ENCODE measurements at places on chromosomes 6 and 20.
A peak's percentile ranks its signal among the peaks of the same experiment; 100 is the strongest.

DNA sequence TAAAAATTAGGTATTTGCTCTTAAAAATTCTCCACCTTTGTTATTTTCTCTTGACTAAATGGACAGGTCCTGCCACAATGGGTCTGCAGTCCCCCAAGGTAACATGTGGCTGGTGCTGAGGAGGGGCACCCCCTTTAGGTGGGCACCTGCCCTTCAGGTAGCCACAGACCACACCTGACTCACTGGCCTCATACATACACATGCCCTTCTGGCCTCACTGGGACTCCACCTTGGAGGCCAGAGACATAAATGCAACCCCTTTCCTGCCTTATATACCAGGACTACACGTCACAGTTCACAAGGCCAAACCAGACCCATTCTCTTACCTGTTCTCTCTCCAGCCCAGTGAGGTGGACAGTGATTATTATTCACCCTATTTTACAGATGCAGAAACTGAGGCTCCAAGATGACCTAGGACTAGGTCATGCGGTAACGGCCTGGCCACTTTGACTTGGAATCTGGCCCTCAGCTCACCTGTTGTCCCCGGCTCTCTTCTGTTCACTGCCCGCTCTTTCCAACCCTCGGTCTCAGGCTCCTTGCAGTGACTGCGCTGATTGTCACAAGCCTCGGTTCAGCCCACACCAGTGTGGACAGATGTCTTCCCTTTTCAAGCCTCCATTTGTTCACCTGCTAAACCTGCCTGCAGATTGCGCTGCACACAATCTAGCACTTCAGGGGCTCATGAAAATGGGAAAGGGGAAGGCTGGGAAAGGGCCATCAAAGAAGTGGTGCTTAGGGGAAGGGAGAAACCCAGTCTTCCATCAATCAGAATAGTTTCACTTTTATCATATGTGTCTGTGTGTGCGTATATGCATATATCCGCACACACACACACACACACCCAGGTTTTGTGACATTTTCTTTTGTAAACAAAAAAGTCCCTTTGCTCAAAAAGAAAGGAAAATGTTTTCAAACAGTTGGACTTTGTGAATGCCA lies 121.7 kb downstream of the BCAS1 start:
- no peak for DNase-seq

DNA sequence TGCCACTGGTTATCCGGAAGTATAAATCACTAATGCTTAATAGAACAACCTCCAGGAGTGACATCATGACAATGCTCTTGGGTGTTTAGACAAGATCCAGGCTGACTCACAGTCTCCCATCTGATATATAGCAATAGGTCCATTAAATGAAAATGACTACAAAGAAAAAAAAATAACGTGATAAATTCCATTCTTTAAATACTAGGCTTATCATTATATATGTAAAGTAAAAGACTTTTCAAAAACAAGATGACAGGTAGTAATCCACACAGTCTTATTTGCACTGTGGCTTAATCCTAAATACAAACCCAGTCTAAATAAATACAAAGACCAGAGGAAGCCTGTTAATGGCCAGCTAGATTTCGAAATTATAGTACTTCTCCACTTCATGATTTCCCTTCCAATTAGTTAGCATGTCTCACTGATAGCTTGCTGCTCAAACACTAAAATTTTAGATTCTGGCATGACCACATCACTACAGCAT lies 149.1 kb upstream of the BEND3 start:
- DNase-seq = no peak

- no peak for DNase-seq
These were observed 7.3 kb upstream of the BPIFB3 start for GRCh38 chr20:33046412-33046811.

GRCh38 chr6:4365686-4366085 lies 230.3 kb upstream of the ECI2 start:
- DNase-seq = no peak

DNA sequence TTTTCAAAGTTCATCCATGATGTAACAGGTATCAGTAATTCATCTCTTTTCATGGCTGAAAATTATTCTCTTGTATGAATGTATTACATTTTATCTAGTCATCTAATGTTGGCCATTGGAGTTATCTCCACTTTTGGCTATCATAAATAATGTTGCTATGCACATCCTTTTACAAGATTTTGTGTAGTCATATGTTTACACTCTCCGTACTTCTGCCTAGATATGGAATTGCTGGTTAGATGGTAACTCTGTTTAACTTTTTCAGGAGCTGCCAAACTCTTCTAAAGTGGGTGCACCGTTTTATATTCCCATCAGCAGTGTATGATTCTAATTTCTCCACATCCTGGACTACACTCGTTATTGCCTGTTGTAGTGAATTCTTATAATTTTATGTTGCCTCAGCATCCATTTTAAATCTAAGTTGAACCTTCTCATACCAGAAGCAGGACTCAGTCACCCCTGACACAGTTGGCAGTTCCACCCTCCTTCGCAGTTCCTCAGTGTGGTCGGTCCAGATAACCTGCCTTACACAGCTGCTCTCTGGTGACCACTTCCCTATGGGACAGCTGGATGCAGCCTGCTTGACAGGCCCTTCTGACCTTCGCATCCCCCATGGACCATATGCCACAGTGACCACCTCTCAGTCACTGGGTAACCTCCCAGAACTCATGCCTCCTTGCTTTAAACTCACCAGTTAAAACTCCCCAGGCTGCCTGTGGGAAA lies 33.9 kb downstream of the KIZ start:
- no peak for DNase-seq

DNA sequence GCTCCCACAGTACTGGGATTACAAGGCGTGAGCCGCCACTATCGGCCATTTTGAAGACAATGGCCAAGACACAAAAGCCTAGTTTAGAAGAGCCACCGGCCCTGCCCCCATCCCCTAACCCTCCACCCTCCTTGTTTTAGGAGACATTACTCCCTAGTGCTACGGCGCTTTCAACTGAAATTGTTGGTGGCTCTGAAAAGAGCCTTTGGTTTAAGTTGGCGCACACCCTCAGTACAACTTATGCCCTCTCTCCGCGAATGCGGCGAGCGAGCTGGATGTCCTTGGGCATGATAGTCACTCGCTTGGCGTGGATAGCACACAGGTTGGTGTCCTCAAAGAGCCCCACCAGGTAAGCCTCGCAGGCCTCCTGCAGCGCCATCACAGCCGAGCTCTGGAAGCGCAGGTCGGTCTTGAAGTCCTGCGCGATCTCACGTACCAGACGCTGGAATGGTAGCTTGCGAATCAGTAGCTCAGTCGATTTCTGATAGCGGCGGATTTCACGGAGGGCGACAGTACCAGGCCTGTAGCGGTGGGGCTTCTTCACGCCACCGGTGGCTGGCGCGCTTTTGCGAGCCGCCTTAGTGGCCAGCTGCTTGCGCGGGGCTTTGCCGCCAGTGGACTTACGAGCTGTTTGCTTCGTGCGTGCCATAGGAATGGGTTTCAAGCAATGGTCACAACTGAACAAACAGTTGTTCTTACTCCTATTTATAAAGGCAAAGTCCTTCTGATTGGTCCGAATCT lies 114.9 kb upstream of the BTN3A2 start:
- DNase-seq = peak; percentile 67

- peak; percentile 68 for DNase-seq
These were observed 14.5 kb downstream of the HMGN4 start for GRCh38 chr6:26552640-26553188.

- no peak for DNase-seq
These were observed 152.2 kb downstream of the CDH4 start for GRCh38 chr20:61404303-61404702.

GRCh38 chr6:134196568-134197193 lies 121.2 kb downstream of the SGK1 start:
- no peak for DNase-seq

- DNase-seq = no peak
These were observed 7.8 kb downstream of the NFYA start for GRCh38 chr6:41080621-41081020.

- DNase-seq = no peak
These were observed 9.9 kb downstream of the TBCC start for GRCh38 chr6:42735976-42736375.

DNA sequence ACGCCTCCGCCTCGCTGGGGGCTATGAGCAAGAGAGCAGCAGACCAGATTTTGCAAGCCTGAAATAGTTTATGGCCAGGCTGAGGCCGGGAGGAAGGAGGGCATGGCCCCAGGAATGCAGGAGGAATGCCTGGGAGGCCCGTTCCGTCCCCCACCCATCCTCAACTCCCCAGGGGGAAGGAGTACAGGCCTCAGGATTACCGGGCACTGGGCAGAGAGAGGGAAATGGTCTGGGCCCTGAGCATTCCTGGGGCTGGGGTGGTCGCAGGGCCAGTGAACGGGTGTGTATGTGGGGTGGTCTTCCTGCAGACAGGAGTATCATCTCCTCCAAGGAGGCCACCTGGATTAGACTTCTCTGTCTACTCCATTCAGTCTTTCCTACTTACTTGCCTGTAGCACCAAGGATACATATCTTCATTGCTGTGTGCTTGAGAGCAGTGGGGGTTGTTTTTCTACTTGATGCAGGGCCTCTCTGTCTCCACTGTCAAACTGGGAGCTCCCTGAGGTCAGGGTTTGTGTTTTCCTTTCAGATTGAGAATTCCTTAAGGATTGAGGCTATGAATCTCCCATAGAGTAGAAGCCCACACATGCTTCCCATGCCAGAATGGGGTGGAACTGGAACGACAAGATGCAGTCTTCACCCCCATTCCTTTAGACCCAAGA lies 81.3 kb downstream of the VEGFA start:
- no peak for DNase-seq

GRCh38 chr20:32920530-32921298 lies 62.0 kb downstream of the EFCAB8 start:
- no peak for DNase-seq
